ENCODE measurements at places on chromosomes 7 and 10.

GRCh38 chr10:51716981-51717380 is 17.6 kb upstream of the CSTF2T start:
- DNase-seq, result no peak

DNA sequence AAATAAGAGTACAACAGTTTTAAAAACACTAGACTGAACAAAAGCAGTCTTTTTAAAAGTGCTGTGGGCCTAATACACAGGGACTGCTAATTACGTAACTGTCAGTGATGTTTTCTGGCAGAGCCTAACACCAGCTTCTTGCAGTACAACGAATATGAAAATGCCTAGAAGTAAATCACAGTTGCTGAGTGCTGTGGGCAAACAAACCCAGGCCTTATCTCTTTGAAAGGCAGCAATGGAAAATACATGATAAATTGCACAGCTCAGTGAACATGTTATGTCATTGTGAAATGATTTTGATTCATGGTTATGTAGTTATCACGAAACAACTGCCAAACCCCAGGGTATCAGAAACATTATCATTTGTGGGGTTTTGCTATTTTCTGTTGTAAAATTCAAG is 428.4 kb downstream of the GFRA1 start:
- no peak for DNase-seq

DNA sequence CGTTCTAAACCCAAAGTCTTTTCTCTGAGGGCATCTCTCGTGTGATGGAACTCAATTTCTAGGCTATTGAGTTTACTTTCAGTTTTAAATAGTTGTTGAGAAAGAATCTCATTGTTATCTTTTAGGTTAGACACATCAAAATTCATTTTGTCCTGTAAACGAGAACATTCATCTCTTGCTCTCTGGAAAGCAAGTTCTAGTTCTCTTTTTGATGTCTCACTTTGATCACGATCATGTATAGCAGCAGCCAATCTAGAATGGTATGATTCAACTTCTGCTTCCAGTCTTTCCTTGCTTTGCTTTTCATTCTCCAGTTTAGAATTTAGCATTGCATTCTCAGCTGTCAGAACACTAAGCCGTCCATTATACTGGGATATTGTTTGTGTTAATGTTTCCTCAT is 65.1 kb downstream of the ANKRD26 start:
- DNase-seq, result no peak

GRCh38 chr10:26441491-26442214 is 3.5 kb downstream of the APBB1IP start:
- DNase-seq, result no peak

All from NCI-H2081 (cell line).